AML-193 (cell line): ENCODE measurements at places on chromosomes 5 and 9.
A peak's percentile ranks its signal among the peaks of the same experiment; 100 is the strongest.

DNA sequence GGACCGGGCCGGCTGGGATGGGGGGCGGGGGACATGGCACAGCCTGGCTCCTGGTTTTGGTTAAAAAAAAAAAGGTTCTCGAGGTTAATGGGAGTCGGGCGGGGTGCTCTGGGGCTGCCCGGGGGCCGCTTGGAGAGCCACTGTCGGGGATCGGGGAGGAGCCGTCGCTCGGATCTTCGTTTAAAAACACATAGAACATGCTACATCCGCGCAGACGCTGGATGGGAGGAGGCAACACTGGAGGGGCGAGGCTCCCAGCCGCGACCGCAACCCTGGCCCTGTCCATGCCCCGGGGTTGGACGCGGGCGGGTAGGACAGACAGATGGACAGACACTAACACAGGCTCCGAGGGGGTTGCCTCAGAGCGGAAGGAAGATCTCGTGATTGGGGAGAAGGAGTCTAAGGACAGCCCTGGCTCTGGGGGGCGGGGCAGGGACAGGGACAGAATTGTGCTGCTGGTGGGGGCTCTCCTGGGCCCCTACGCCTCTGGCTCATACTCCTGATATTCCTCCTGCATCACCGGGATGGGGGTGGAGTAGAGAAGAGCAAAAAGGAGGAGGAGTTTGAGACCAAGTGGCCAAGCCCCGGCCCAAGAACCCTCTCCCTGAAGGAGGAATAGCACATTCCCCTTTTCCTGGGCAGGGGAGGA lies 9.9 kb downstream of the SNCB start:
- DNase-seq = no peak

DNA sequence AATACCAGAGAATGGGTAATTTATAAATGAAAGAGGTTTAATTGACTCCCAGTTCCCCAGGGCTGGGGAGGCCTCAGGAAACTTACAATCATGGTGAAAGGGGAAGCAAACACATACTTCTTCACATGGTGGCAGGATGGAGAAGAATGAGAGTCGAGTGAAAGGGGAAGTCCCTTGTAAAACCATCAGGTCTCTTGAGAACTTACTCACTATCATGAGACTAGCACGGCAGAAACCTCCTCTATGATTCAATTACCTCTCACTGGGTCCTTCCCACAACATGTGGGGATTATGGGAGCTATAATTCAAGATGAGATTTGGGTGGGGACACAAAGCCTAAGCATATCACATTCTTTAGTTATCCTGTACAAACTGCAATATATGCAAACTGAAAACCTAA lies 609.4 kb downstream of the MTRR start:
- DNase-seq = no peak

DNA sequence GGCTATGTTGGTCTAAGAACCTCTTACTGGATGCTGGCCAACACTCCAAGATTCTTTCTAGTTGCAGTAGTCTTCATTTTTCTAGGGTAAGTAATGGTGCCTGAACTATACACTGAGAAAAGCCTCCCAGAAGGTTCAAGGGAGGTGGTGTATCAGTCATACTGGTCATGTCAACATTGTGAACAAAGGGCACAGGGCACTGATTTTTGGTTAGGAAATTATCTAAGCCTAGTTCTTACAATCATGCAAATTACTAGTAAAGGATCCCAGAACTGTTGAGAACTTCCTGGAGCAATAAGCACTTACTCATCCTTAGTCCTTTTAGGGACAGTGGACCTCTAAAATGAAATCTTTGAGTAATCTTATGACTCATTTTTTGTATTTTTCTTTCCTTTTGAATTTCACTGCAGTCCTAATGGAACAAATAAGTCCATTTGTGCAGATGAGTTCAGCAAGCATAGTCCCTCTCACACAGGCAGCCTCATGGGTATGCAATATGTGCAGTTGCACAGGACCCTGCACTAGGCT lies 21.1 kb upstream of the CDC42SE2 start:
- peak; percentile 32 for DNase-seq

- no peak for DNase-seq
Measured at GRCh38 chr5:145787996-145788395, 47.1 kb downstream of the PRELID2 start.

GRCh38 chr5:163339148-163339547 lies 98.2 kb upstream of the CCNG1 start:
- DNase-seq = peak; percentile 33

DNA sequence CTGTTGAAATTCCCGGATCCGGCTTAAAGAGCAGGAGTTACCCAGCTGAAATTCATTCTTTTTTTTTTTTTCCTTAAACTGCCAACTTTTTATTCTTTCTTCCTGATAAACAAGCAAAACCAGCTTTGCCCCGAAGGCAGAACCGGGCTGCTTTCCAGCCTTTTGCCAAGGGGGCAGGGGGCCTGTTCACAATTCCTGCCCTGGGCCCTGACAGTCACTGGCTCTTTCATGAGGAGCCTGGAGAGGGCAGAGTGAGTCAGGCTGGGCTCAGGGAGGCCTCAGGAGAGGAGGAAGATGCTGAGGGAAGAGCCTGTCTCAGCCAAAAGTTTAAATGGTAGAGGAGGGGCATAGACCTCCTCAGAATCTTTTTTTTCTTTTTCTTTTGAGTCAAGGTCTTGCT lies 4.8 kb downstream of the GLIPR2 start:
- no peak for DNase-seq

- DNase-seq = no peak
Measured at GRCh38 chr5:140118302-140118936, 4.5 kb downstream of the PURA start.

- DNase-seq = no peak
Measured at GRCh38 chr9:81224166-81225081, 464.9 kb downstream of the TLE1 start.

DNA sequence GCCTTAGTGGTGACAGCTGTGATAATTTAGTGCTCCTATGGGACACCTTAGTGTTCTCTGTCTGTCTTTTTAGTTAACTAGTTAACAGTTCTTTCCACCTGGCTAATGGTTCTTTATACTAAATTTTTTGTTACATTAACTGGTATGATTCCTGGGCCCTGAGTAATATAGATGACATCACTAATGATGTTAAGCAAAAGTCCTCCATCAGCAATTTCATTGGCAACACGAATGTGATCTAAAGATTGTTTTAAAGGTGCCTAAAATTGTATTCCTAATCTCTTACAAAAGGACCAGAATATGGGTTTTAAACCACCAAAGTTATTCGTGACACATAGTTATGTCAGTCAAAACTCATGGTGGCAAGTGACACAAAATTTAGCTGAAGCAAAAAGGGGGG lies 235.3 kb downstream of the TENT4A start:
- DNase-seq = no peak

DNA sequence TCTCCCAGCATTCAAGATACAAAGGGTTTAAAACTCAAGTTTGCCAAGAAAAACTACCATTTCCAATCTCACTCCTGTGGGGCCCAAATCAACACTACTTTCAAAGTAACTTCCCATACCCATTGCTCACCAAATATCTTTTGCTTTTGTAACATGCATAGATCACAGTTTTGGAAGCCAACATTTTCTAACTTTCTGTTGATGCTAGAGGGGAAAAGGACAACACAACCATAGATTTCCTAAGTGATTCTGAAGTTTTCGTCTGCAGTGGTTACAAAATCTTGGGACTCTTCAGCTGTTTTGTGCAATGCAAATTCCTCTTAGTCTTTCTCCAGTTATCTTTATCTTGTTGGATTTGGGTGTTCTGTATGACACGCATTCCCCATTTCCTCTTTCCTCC lies 94.1 kb upstream of the PAPPA start:
- no peak for DNase-seq

DNA sequence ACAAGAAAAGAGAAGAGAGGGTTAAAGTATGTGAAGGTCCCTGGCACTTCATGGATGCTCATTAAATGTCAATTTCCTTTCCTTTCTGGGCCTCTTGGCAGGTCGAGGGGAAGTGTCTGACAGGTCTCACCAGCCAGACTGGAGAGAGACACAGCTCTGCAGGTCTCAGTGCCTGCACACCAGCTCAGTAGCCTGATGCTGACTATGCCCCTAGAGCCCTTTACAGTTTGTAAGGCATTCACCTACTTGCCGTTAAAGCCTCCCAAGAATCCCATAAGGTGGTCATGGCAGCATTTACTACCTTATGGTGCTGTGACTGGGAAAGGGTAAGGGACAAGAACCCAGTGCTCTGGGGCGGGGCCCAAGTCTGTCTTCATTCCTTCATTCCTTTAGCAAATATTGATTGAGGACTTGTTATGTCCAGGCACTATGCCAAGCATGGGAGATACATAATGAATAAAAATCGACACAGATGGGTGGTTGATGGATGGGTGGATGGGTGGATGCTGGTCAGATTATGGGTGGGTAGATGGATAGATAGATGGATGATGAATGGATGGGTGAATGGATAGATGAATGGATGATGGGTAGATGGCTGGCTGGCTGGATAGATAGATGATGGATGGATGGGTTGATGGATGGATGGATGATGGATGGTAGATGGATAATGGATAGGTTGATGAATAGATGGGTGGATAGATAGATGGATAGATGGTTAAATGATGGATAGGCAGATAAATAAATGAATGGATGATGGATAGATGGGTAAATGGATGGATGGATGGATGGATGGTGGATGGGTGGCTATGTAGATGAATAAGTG lies 21.3 kb upstream of the KIF12 start:
- no peak for DNase-seq

GRCh38 chr5:135446615-135447014 lies 533 bp downstream of the DCANP1 start:
- no peak for DNase-seq

GRCh38 chr5:98827161-98827560 lies 53.7 kb downstream of the RGMB start:
- DNase-seq = no peak

DNA sequence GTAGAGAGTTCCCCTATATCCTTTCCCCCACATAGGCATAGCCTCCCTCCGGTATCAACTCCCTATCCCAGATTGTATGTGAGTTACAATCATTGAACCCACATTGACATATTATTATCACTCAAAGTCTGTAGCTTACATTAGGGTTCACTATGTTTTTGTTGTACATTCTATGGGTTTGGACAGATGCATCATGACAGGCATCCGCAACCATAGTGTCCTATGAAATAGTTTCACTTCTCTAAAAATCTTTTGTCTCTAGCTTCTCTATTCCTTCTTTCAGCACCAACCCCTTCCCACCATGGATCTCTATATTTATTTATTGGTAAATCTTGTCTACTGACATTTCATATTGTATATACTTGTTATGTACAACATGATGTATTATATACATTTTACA lies 31.6 kb downstream of the TAF11L14 start:
- no peak for DNase-seq

GRCh38 chr9:126388964-126389708 lies 62.5 kb downstream of the MVB12B start:
- DNase-seq = no peak
